Dermis lymphatic vessel endothelial cell (primary cell): ENCODE measurements at places on chromosomes 4 and X. TPM values are rescaled to one million over a fixed set of nuclear protein-coding genes. Genes with fewer than 3 reads are reported as not detected.

Gene KCNIP4
- total RNA-seq: not detected in 2 replicates

Gene SHROOM3
- total RNA-seq: 0.17 and 0.22 TPM in 2 replicates

Gene GRID2
- total RNA-seq: not detected in 2 replicates

Gene ELMOD2
- total RNA-seq: 14.3 and 21.3 TPM in 2 replicates

Gene CSAG2
- total RNA-seq: not detected in 2 replicates

Gene GLRA2
- total RNA-seq: not detected in 2 replicates

Gene USP17L19
- total RNA-seq: not detected in 2 replicates

Gene SLC9B1
- 0.33 and 0.43 TPM in 2 replicates for total RNA-seq

Gene CTPS2
- total RNA-seq: 12.2 and 16.8 TPM in 2 replicates

Gene POU3F4
- total RNA-seq: not detected in 2 replicates

Gene DGAT2L6
- total RNA-seq: not detected in 2 replicates

Gene CDS1
- total RNA-seq: under 0.01 TPM in 2 replicates

Gene LRAT
- total RNA-seq: under 0.01 TPM in 1 of 2 replicates, not detected in the other

Gene CTAG1A
- not detected in 2 replicates for total RNA-seq

Gene GLA
- total RNA-seq: 18.4 and 20.2 TPM in 2 replicates

Gene ACSL1
- total RNA-seq: 9.2 and 12.5 TPM in 2 replicates

Gene CLNK
- total RNA-seq: not detected in 2 replicates

Gene SLC16A2
- 0.43 and 1.1 TPM in 2 replicates for total RNA-seq

Gene SEPTIN6
- 26.2 and 52.4 TPM in 2 replicates for total RNA-seq

Gene RBMXL3
- not detected in 2 replicates for total RNA-seq

Gene DCK
- 20.4 and 21.9 TPM in 2 replicates for total RNA-seq

Gene CXCL3
- total RNA-seq: 0.33 and 0.43 TPM in 2 replicates

Gene NSUN7
- under 0.01 TPM in 1 of 2 replicates, not detected in the other for total RNA-seq

Gene HSD17B13
- total RNA-seq: under 0.01 and 0.09 TPM in 2 replicates

Gene GABRG1
- not detected in 2 replicates for total RNA-seq
